SW480 (cell line): ENCODE measurements at places on chromosomes 7 and 10.

- DNase-seq, result peak; percentile 79
Measured at GRCh38 chr7:149497467-149498261, at the start of gene ZNF746. ZNF746 (minus strand) TSS chr7:149497809; CDS start chr7:149497536, 273 bp downstream.

GRCh38 chr7:65001291-65001814 lies 5.1 kb downstream of the ERV3-1 start:
- DNase-seq, result no peak

DNA sequence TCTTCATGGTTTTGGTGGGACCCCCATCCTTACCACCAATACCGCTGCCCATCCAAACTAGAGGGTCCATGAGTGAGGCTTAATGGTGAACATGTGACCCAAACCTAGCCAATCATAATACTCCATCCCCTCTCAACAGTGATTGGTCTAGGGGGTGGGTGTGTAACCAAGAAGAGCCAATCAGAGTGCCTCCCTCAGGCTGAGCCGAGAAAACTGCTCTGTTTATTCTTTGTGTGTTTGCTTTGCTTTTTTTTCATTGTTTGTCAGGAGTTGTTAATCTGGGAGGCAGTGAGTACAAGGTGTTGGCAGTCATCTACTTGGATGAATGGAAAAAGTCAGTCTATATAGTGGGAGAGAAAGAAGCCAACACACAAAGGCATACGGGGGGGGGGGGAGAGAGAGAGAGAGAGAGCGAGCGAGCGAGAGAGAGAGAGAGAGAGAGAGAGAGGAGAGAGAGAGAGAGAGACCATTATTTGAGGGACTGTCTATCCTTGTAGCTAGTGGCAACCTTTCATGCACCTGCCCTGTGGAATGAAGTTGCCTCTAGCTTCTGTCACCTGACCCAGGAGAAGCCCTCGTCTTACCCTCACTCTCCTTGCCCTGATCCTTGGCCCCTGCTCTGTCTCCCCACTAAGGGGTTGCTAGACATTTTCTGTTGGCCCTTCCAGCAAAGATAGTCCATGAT lies 441.7 kb downstream of the TYW1 start:
- no peak for DNase-seq

GRCh38 chr10:80477813-80478212 lies 23.7 kb downstream of the TSPAN14 start:
- no peak for DNase-seq

DNA sequence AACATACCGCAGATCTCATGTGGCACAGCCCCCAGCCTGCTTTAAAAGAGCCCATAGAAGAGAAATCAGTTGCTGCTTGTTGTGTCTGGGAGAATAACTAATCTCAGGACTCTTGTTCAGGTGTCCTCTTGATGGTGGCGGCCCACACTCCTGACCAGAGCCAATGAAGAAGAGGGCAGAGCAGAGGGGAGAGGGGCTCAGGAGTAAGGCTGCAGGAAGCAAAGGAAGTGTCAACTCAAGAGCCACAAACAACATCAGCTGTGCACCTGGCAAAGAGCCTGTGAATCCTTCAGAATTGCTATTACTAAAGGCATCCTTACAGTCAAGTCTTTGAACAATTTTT lies 59.8 kb upstream of the PTN start:
- no peak for DNase-seq

- no peak for DNase-seq
Measured at GRCh38 chr7:5682551-5683279, 98.7 kb downstream of the RNF216 start.

GRCh38 chr10:29146311-29147100 lies 142.4 kb upstream of the LYZL1 start:
- DNase-seq, result no peak

- no peak for DNase-seq
Measured at GRCh38 chr7:134619627-134620331, 26.9 kb upstream of the BPGM start.

GRCh38 chr7:13540429-13540828 lies 449.0 kb downstream of the ETV1 start:
- DNase-seq, result no peak

GRCh38 chr7:65925040-65925439 lies 52.2 kb downstream of the VKORC1L1 start:
- DNase-seq, result no peak

GRCh38 chr10:13629116-13629515 lies 42.4 kb downstream of the PRPF18 start:
- no peak for DNase-seq
